ENCODE measurements at places on chromosomes 4 and X.

GRCh38 chr4:90715242-90715641, 588.0 kb downstream of the CCSER1 start:
- no peak for DNase-seq

GRCh38 chr4:174663216-174663615, 140.9 kb upstream of the HPGD start:
- DNase-seq = no peak

- DNase-seq = no peak
These were observed 30.1 kb upstream of the CFAP299 start for GRCh38 chr4:80305466-80305865.

DNA sequence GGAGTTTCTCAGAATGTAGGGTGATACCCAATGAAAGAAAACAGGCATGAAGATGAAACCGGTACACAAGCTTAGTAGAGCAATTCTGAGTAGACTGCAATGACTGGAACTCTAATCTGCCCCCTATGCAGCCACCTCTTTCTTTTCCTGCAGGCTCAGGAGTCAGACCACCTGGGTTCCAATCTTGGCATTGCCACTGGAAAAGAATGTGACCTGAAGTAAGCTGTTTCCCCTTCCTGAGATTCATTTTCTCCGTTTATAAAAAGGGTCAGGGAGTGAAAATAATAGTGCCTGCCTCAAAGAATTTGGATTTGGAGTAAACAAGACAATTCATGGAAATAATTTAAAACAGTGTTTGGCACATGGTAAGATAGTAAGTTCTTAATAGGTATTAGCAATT, 1464.0 kb downstream of the PCDH7 start:
- DNase-seq = no peak

GRCh38 chr4:34289489-34289888, 1954.8 kb downstream of the ARAP2 start:
- DNase-seq = no peak

- DNase-seq = no peak
These were observed 87.3 kb downstream of the CFAP299 start for GRCh38 chr4:80422727-80423404.

DNA sequence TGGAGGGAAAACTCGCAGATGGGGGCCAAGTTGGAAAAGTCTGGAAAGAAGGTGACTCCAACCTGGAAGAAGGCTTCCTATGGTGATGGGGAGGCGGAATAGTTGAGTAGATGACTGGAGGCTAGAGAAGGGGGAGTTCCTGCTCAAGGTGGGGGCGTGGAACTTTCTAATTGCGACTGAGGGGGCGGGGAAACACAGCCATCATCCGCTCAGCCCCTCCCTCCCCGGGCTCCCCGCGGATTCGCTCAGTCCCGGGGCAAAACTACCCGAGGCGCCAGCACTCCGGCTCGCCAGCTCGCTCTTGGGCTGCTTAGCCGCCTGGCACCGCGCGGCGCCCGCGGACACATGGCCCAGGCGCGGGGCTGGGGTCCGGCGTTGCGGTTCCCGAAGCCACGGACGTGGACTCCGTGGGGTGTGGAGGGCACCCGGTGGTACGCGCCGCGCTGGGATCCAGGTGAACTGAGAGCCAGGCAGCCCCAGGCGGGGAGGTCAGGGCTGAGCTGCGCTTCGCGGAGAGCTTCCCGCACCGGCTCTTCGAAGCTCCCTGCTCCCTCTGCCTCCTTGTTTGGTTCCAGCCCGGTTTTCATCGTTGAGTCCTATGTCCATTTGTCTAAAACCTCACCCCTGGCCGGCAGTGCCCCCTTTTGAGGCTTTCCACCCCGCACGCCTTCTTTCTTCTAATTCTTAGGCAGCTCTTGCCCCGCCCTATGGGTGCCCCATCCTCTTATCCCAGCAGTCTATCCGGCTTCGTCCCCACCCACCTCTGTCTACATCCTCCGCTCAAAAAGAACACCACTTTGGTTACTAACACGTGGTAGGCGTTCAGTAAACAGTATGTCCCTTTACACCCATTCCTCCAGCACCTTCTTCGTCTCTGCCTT, 38.9 kb downstream of the STARD8 start:
- DNase-seq = no peak

- no peak for DNase-seq
These were observed 27.8 kb downstream of the ADD1 start for GRCh38 chr4:2871466-2871865.

DNA sequence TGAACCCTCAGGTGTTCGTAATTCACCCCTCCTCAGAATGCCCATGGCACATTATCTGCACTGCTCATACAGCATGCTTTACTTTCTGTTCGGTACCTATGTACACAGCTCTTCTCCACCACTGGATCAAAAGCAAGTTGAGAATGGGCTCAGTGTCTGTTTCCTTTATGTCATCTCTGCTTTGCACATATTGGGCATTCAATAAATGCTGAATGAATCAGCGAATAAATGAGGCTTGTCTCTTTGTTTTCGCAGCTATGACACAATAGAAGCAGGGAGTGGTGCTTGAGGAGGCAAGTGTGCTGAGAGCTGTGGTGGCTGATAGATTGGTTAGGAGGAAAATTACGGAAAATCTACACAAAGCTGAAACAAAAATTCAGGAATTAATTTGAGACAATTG, 109.1 kb upstream of the VMA21 start:
- no peak for DNase-seq

DNA sequence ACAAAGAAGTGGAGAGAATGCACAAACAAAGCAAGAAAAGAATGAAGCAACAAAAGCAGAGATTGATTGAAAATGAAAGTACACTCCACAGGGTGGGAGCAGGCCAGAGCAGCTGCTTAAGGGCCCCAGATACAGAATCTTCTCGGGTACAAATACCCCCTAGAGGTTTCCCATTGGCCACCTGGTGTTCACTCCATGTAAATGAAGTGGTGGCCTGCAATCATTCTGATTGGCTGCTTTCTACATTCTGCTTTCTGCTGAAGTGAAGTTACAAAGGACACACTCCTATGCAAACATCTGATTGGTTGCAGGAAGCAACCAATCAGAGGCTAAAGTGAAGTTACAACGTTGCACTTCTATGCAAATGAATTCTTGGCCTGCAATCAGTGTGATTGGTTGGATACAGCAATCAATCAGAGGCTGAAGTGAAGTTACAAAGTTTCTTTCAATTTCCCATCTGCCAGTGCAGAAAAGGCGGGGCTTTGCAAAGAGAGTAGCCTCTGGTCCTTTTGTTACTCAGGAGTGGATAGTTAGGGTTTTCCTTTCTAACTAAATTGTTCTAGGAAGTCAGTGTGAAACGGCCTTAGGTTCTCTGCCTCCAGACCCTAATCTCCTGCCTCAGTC, 19.0 kb upstream of the GPC4 start:
- no peak for DNase-seq

GRCh38 chr4:168434993-168435392, 45.3 kb downstream of the DDX60L start:
- no peak for DNase-seq

DNA sequence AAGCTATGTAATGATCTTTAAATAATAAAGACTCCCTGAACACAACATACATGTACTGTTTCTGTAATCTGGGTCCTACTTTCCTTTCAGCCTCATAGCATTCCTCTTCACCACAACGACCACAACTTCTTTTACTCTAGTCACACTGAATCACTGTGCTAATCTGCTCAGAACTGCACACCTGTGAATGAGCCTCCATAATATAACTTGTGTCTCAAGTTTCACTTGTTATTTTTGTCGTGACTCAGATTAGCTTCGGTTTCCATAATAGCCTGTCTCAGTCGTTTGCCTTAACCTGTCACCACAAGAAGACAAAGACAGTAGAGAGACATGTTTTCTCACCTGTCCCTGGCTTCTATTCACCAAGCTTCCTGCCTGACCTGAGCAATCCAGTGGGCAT, 61.8 kb downstream of the MAGED1 start:
- DNase-seq = no peak

DNA sequence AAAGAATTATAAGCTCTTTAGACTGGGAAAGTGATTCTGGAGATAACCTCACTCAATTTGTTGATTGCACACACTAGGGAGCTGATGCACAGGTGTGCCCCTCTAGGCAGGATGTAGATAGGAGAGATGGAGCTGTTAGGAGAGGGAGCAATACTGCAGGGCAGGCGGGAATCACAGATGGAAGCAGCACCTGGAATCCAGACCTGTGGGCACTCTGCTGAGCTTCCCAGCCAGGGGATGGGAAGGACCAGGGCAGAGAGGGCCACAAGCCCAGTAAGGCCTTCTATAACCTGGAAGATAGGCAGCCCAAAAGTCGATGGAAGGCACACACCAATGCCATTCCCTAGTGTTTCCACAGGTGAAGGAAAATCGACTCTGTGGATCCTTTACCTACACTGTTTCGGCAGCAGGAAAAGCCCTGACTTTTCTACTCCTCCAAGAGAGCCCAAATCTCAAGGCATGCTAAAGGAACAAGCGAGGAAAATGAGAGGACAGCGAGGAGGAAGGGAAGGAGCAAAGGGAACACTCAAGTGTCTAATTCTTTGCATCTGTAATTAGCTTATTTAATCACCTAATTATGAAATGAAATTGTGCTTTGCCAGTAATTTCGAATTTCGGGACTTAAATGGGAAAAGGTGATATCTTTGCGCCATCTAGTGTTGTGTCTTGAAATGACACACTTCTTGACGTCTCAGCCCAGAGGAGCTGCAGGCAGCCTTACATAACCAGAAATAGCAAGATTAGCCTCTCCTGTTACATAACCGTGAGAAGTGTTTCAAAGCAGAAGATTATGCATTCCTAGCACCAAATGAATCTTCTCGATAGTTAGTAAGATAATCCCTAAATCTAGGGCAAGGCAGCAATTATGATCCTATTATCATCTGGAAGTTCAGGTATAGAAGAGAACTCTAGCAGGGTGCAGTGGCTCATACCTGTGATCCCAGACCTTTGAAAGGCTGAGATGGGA, 31.0 kb upstream of the TLR3 start:
- no peak for DNase-seq

- no peak for DNase-seq
These were observed 5.3 kb downstream of the APOO start for GRCh38 chrX:23902419-23902818.

DNA sequence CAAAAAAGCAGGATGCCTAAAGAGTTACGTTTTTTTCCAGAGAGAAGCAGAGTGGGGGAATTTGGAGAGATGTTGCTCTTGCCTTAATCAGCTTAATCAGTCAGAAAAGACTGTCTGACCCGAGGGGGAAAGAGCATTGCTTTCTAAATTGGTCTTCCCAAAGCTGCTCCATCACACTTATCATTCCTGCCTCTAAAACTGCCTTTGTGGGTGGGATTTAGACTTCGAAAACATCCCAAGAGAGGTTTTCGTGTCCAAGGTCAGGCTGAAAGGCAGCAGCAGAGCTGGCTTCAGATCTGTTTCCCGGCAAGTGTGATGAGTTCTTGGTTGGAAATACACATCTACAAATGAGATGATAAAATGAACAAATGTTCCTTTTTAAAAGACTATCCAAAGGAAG, 155.2 kb downstream of the SH2D1A start:
- DNase-seq = no peak

- no peak for DNase-seq
These were observed 434.4 kb upstream of the FAM47C start for GRCh38 chrX:36573720-36574119.

DNA sequence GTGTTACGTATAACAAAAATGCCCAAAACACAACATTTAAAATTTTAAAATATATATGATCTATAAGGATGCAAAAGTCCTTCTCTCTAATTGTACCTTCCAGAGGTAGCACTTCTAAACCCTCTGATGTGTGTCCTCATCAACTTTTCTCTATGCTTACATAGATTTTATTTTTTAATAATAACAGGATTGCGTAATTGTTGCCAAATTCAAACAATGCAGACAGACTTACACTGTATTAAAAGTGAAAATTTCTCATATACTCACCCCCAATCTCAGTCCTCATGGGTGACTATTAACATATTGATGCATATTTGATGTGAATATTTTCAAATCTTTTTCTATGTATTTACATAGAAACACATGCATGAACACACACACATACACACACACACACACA, 144.0 kb downstream of the RBMX2 start:
- DNase-seq = no peak

- DNase-seq = peak; percentile 52
These were observed 18.4 kb upstream of the LDB2 start for GRCh38 chr4:16916719-16917337.

DNA sequence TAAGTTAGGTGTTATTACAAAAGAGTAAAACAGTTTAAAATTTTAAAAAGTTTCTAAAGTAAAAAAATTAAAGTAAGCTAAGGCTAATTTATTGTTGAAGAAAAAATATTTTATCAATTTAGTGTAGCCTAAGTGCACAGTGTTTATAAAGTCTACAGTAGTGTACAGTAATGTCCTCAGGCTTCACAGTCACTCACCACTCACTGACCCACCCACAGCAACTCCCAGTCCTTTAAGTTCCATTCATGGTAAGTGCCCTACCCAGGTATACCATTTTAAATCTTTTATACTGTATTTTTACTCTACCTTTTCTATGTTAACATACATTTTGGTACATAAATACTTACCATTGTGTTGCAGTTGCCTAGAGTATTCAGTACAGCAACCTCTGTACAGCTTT, 120.3 kb upstream of the DKK2 start:
- DNase-seq = no peak

DNA sequence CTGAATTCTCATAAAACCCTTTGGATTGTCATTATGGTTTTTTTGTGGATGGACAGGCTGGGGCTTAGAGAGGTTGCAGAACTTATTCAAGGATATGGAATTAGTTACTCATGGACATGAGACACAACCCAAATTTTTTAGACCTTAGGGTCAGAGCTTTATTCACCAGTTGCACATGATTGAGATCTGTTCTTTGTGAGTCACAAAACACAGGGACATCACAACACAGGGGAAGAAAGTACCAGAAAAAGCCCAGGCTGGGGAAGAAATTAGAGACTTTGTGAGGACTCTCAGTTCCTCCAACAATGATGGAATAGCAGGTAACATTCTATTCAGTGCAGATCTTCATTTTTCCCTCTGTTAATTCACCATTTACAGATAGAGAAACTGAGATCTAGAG, 602.4 kb upstream of the CPEB2 start:
- no peak for DNase-seq

- DNase-seq = no peak
These were observed 12.1 kb downstream of the ELF4 start for GRCh38 chrX:130098210-130098552.

DNA sequence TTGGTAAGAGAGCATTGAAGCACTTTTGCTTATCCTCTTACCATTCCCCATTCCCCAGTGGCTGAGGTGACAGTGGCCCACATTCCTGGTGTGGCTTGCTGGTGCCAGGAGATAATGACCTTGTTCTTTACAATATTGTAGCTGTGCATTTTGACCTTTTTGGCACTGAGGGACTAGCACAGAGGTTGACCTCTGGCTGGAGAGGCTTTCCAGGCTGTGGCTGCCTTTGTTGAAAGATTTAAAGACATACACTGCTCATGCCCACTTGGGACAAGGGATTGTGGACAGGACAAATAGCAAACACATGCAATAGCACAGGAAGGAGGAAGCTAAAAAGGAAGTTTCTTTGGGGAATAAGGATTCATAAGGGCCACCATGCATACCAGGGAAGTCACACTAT, 65.4 kb downstream of the ARHGEF9 start:
- no peak for DNase-seq

GRCh38 chr4:5722328-5722727, 11.3 kb downstream of the EVC start:
- DNase-seq = no peak

GRCh38 chr4:112564706-112565270, 48.8 kb upstream of the NEUROG2 start:
- no peak for DNase-seq

Measured in central memory CD8-positive, alpha-beta T cell (primary cell).